Hematopoietic multipotent progenitor cell treated with erythropoietin and hydrocortisone succinate and interleukin-3 and kit ligand, for 4 days (in vitro differentiated cells): ENCODE measurements at places on chromosomes 5 and 9.
A peak's percentile ranks its signal among the peaks of the same experiment; 100 is the strongest.

- DNase-seq: no peak
Measured at GRCh38 chr5:151912360-151912759, 12.3 kb downstream of the GLRA1 start.

DNA sequence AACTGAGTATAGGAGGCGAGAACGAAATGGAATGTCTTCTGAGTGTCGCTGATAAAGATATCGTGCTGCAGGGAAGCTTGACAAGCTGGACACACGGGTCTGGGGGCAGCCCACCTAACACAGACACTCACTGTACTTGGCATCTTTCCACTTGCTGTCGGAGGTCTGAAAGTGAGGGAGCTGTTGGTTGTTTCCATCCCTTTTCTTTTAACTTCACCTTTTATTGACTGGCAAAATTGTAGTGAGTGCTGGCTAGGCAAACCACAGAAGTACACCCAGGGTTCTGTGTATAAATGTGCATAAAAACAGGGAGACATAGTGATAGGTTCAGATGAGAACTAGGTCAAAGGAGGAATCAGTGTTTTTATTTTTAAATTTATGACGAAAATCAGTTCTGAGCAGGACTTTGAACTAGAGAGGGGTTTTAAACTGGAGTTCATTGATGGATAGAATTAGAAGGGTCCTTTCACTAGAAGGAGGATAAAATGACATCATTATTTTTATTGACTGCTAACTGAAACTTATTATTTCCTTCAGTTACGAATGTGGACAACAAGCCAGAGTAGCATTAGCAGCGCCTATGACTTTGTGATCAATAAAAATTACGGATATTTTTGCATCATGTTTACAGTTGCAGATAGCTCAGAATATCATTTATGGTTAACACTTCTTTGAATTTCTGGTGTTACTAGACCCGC lies 817 bp downstream of the GAPVD1 start:
- DNase-seq: peak; percentile 59

DNA sequence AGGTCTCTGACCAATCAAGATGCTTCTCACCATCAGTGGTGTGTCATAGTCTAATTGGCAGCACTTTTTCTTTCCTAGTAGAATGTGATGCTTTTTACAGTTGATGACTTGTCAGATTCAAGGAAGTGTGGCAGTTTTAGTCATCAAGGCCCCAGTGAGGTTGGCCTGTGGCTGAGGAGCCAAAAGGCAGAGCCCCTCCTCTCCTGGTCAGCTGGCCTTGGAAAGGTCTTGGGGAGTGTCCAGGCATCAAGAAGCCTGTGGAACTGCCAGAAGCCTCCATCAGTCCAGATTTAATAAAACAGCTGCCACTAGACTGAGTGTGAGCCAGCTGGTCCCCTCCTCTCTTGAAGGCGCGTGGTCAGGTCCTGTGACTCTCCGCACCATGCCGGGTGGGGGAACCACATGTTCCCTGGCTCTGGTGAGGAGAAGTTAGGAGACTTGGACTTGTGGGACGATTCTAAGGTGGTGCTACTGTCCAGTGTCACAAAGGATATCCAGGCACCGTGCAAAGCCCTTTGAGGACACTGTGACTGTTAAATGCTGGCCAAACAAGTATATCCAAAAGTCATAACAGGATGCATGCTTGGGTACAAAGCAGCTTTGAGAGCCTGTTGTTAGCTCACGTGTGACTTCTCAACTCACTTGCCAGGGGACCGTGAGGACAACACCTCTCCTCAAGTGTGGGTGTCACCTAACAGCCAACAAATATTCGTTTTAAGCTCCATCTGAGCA lies 6.1 kb upstream of the ANGPTL2 start:
- DNase-seq: no peak

DNA sequence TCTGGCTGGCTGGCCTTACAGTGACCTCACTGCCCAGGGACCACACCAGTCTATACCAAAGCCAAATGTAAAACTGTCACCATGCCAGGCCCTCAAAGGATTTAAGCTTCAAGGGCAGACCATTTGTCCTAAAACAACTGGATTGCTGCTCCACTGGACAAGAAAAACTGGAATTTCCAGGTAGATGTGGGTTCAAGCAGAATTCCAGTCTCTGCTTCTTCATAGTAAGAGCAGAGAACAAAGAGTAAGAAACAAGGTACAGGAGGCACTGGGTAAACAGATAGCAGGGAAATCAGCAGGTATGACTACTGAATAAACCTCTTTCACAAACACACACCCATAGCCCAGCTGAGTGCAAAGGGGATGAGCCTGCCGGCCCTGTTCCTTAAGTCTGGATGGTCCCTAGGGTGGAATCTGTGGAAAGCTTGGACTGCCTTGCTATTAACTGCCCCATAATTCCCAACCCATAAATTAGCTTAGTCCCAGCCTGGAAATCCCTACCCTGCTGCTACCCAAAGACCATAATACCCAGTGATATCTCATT lies 5.5 kb downstream of the B4GALT1 start:
- DNase-seq: no peak

- no peak for DNase-seq
Measured at GRCh38 chr9:117739624-117740347, 35.6 kb downstream of the TLR4 start.

DNA sequence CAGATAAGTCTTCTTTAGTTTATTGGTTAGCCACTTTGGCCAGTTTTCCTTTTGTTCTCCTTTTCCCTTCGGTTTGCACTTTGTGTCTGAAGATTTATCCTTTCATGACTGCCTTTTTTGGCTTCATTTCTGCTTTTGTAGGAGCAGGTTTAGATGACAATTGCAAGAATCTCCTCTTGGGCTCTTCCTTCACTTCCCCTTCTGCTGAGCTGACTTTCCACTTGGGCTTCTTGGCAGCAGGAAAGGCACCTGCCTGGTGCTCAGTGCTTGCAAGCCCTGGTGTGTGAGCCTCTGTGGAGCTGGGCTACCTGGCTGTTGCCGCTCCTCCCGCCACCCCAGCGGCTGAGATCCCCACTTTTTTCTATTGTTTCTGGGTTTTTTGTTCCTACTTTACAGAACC lies 7.3 kb downstream of the CCDC112 start:
- peak; percentile 22 for DNase-seq

DNA sequence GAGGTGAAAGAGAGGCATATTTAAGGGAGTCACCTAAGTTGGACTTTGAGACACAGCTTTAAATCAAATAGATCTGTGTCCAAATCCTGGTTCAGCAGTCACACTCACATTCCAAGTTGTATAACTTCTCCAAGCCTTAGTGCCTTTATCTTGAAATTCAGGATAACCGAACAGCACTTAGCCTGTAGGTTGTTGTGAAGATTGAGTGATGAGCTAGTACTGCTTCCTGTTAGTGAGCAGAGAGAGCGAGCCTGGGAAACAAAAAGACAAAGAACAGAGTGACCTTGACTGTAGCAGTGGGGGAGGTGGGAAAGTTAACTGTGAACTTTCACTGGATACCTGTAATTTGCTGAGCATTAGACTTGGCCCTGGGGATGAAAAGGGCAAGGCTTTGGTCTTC lies 22.4 kb downstream of the MAML1 start:
- no peak for DNase-seq

DNA sequence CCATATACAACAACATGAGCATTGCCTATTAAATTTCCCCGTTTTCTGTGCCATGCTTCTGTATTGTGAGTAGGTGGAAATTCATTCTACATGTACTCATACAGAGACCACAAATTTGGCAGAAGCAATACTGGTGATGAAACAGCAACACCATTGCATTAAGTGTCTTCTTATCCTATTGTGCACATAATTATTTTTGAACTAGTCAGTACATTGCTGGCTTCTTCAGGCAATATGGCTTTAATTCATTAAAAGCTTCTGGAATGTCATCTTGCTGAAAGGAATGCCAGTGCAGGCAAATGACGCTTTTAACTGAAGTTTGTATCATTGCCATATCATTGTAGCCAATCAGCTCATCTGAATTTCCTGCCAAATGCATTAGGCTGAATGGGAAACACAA lies 82.6 kb downstream of the KIAA1958 start:
- peak; percentile 24 for DNase-seq

DNA sequence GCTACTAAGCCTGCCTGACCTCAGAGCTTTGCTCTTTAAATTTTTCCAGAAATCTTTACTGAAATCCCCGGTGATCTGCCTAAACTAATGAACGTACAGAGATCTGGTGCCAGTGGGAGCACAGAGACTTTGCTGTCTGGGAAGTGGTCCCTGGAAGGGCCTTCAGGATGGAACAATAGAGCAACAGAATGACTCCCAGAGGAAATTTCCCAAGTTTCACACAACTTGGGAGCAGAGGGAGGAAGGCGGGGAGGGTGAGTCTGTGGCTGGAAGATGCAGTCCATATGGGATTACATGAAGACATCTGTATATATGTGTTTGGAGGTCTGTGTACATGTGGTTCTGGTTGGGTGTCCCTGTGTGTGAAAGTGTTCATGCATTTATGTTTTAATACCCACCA lies 638.3 kb downstream of the CCDC171 start:
- no peak for DNase-seq

DNA sequence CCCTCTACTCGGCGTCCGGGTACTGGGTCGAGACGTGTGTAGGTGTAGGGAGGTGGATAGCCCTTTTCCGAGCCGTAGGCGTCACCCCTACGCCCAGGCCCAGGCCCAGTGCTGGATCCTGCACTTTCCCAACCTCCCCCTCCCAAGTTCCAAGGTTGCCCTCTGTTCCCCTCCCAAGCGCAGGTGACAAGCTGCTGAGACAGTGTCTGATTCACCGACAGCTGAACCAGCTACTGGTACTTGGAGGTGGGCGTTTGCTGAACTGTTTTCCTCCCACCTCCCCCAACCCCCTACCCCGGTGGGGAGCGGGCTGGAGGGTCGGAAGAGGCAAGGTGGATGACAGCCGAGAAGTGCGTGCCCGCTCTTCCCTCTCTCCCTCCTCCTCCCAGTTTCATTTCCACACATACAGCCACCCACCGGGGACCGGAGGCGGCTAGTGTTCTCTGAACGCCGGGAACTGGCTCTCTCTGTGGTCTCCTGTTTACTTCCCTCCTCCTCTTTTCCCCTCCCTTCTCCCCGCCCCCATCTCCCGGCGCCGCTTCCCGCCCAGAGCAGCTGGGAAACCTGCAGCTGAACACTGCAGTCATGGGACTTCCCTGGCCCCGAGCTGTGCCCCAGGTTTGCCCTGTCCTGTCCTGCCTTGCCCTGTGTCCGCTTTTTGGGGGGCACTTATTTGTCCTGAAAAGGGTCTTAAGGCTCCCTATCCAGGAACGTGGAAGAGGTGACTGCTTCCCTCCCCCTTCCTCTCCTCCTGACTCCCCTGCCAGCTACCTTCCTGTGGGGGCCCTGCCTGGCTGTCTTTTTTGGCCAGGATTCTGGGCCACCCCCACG lies 6.2 kb upstream of the KLF9 start:
- peak; percentile 78 for DNase-seq

DNA sequence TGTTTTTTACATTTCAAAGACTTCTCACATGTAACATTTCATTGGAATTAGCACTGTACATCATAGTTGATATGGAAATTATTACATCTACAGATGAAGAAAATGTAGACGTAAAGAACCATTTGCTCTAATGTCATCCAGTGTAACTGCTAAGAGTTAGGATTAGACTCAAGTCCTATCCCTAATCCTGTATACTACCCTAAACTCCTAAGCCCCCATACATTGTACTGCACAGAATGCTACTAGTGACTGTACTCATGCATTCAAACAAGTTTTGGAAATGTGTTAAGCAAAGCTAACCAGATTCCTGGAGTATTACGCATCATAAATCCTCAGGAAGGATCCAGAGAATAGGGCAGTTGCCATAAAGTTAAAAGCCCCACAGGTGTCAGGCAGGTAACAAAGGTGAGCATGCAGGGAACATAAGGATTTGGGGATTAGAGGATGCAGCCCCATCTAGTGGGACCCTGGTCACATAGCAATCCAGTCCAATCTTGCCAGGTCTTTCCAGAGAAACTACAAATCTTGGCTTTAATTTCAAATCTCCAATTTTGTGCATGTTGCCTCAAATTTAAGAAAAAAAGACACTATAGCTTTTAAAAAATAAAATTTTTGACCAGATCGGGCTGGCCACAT lies 32.0 kb downstream of the HAVCR1 start:
- peak; percentile 13 for DNase-seq

- no peak for DNase-seq
Measured at GRCh38 chr5:77235846-77236721, 25.6 kb downstream of the PDE8B start.

GRCh38 chr5:122602700-122603099 lies 172.2 kb upstream of the SNX2 start:
- DNase-seq: no peak

DNA sequence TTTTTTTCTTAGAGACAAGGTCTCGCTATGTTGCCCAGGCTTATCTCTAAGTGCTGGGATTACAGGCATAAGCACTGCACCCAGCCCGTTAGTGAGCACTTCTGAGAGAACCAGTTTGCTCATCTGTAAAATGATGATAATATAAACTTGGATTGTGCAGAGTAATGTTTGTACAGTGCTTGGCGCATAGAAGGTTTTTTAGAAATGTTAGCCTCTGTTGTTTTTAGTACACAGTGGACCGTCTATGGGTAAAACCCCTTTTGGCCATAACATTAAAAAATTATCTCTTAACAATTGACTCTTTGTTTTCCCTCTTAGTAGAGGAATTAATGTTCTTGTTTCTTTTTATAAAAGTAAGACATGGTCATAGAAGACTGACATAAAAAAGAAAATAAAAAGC lies 202.1 kb downstream of the PCSK5 start:
- DNase-seq: no peak

DNA sequence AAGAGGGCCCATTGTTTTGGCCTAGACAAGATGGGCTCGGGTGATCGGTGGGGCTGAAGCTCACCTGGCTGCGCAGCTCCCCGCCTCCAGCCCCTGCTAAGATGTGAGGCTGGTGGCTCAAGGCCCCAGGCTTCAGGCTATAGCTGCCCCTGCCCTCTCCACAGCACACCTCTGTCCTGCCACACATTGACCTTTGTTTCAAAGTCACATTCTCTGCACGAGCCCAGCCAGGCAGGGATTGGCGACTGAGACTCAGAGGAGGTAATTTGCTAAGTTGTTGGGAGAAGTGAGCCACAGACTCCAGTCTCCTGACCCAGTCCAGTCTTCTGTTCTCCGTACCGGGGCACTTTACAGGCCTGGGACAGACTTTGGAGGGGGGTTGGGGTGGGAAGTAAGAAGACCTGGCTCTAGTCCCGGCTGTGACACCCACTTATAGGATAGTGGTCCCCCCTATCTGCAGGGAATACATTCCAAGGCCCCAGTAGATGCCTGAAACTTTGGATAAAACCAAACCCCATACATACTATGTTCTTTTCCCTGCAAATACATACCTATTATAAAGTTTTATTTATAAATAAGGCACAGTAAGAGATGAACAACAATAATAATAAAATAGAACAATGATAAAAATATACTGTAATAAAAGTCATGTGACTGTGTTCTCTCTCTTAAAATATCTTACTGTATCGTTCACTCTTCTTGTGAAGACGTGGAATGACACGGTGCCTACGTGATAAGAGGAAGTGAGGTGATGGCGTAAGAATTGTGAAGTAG lies 13.3 kb downstream of the PDGFRB start:
- peak; percentile 65 for DNase-seq

GRCh38 chr5:71587766-71588532 lies 809 bp downstream of the MCCC2 start:
- no peak for DNase-seq

- no peak for DNase-seq
Measured at GRCh38 chr5:143205883-143206195, 197.6 kb downstream of the NR3C1 start.
